ENCODE measurements at places on chromosomes 2 and 18.

GRCh38 chr2:26738481-26738880 lies 25.6 kb upstream of the SLC35F6 start:
- no peak for DNase-seq

DNA sequence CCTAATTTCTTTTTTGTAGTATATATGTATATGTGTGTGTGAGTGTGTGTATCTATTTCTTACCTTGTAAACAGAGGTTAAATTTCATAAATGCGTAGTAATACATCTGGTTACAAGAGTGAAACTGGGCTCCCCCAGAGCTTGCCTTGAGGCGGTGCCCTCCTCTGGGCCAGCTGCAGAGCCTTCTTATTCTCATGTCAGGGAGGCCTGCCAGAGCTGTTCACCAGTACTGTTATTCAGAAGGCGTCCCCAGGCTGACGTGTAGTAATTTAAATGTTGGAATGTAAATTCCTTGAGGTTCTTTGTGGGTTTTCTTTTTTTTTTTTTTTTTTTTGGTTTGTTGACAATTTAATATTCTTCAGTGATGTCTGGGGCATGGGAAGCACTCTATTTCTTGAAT lies 11.2 kb downstream of the COPS8 start:
- DNase-seq = no peak

GRCh38 chr2:74097574-74097973 lies 50.1 kb downstream of the BOLA3 start:
- no peak for DNase-seq

- DNase-seq = no peak
Measured at GRCh38 chr2:156649596-156649995, 213.4 kb downstream of the GPD2 start.

DNA sequence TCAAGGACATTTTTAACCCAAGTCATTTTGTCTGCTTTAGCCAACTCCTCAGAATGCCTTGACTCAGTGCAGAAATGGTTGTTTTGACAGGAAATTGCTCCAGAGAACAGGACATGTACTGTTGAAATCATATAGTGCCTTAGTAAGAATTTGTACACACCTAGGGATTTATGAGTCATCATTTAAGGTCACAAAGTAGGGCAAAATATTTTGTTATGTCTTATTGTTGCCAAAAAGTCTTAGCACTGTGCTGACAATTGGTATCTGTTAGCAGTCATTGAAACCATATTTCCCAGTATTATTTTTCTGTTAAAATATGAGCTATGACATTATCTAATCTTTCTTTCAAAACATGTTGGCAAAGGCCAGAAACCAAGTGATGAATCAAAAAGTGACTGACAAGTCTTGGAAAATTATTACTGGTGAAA lies 104.5 kb downstream of the OSBPL6 start:
- no peak for DNase-seq

- DNase-seq = no peak
Measured at GRCh38 chr2:176280867-176281658, 11.8 kb downstream of the MTX2 start.

DNA sequence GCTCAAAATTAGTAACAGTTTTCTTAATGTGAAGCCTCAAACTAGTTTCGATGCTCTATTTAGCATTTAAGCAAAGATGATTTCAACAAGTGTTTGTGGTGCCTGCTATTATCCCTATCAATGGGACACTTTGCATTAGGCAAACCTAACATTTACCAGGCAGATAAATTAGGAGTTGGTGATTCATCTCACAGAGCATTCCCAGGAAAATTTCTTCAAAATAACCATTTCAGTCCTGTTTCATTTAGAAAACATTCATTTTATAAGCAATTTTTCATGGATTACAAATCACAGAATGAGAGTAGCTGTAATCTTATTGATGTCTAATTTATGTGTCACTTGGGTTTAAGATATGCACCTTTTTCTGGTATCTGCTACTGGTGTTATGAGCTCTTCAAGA lies 62.7 kb downstream of the CLHC1 start:
- DNase-seq = no peak

DNA sequence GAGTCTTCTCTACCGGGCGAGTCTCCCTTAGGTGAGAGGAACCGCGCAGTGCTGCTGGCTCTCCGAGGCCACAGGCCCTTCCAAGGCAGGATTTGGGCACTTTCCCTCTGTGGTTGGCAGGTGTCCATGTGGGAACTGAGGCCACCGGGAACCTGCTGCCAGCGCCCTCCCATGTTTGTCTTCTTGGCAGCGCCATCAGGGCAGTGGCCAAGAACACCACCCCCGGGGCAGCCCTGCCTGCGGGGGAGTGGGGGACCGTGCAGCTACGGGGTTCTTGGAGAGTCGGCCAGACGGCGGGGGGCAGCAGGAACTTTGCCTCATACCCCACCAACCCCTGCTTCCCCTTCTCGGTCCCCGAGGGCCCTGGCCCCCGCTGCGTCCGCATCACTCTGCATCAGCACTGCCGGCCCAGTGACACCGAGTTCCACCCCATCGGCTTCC lies 10.0 kb downstream of the CAPN10 start:
- no peak for DNase-seq

GRCh38 chr2:14677039-14677438 lies 44.5 kb downstream of the LRATD1 start:
- no peak for DNase-seq

GRCh38 chr18:4807604-4808293 lies 352.6 kb upstream of the DLGAP1 start:
- DNase-seq = no peak

DNA sequence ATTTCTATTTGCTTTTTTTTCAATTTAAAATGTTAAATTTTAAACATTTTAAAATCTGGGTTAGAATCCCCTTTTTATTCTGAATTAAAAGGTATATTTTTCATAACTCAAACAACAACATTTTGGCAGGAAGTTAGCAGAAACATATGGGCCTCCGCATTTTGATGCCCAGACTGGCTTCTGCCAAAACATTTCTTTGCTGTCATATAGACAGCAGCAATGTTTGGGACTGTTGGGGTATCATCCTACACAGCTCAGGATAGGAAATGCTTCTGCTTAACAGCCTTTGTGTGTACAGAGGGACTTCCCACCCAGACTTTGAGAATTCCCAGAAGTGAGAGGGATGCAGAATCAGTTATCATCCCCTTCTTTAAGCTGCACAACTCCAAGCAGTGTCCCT lies 155.4 kb upstream of the PARD3B start:
- DNase-seq = no peak

- DNase-seq = no peak
Measured at GRCh38 chr2:199131136-199131655, 326.5 kb downstream of the SATB2 start.

Data from left renal pelvis (tissue), 4 donors.